Osteocyte (in vitro differentiated cells): ENCODE measurements at places on chromosomes 5 and 9. TPM values are rescaled to one million over a fixed set of nuclear protein-coding genes. Genes with fewer than 3 reads are reported as not detected.

SV2C gene
- total RNA-seq, result 0.05 TPM in 1 of 2 replicates, not detected in the other

IER5L gene
- 60.8 and 63.0 TPM in 2 replicates for total RNA-seq

FBXL7 gene
- total RNA-seq, result 28.0 and 28.4 TPM in 2 replicates

GABRG2 gene
- not detected in 2 replicates for total RNA-seq

UCK1 gene
- 30.7 and 32.2 TPM in 2 replicates for total RNA-seq

FLT4 gene
- total RNA-seq, result 0.51 TPM in 1 of 2 replicates, not detected in the other

CARD9 gene
- 0.89 and 0.94 TPM in 2 replicates for total RNA-seq

DNA sequence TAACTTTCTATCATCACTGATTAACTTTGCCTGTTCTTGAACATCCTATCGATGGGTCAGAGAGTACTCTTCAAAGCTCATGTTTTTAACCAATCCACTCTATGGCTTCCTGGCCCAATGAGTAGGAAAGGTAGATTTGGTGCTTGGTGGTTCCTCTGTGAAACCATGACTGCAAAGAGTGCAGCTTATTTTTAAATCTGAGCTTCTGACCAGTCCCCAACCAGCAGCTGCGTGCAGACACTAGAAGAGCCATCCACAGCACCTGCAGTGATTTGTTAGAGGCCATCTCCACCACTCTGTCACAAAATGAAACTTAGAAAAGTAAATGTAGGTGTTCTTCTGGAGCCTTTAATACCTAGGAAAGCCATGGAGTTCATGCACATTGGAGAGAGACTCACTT lies 107.3 kb upstream of the WWC1 start:
- no peak overlapping the region for H3K27ac ChIP-seq
- H3K36me3 ChIP-seq, result no peaks in the 10 kb centered on the region
- no peaks in the 10 kb centered on the region for H3K4me1 ChIP-seq

- peak overlapping the region; percentile 63 for H3K27ac ChIP-seq
- H3K36me3 ChIP-seq, result no peaks in the 10 kb centered on the region
- H3K4me3 ChIP-seq, result no peak overlapping the region
- no peak for DNase-seq
- peaks cover 18% of the 10 kb centered on the region for H3K4me1 ChIP-seq
- no peaks in the 10 kb centered on the region for H3K27me3 ChIP-seq
Observed at GRCh38 chr5:168472329-168472728, 13.9 kb upstream of the RARS1 start.

GRCh38 chr5:16983972-16984371 lies 47.9 kb upstream of the MYO10 start:
- no peak overlapping the region for H3K27ac ChIP-seq
- no peak overlapping the region for H3K4me3 ChIP-seq
- H3K27me3 ChIP-seq, result no peaks in the 10 kb centered on the region

GRCh38 chr5:17079562-17079961 lies 137.9 kb upstream of the BASP1 start:
- H3K4me3 ChIP-seq, result no peak overlapping the region
- H3K4me1 ChIP-seq, result peaks cover 32% of the 10 kb centered on the region
- H3K27me3 ChIP-seq, result no peaks in the 10 kb centered on the region
- H3K27ac ChIP-seq, result no peak overlapping the region
- no peak for DNase-seq

DNA sequence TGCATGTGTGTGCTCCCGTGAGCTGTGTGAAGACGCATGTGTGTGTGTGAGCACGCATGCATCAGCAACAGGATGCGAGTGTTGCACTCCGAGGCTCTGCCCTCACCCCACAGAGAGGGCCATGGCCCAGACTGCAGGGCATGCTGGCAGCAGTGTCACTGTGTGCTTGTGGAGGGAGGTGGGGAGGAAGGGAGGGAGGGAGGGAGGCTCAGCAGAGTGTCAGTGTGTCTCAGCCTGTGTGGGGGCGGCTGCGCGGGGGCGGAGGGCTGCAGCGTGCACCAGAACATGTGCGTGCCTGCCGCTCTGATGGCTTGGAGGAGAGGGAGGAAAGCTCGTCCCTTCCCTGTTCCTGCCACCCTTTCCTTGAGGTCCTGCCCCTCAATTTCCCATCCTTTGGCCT lies 5.3 kb downstream of the CAMK2A start:
- H3K27ac ChIP-seq, result no peak overlapping the region
- H3K27me3 ChIP-seq, result peaks cover 23% of the 10 kb centered on the region
- no peaks in the 10 kb centered on the region for H3K36me3 ChIP-seq
- H3K4me1 ChIP-seq, result no peaks in the 10 kb centered on the region
- no peak overlapping the region for H3K4me3 ChIP-seq

GRCh38 chr5:170028124-170028523 lies 47.8 kb upstream of the INSYN2B start:
- no peaks in the 10 kb centered on the region for H3K4me1 ChIP-seq
- no peak for DNase-seq
- no peaks in the 10 kb centered on the region for H3K36me3 ChIP-seq
- H3K27me3 ChIP-seq, result no peaks in the 10 kb centered on the region
- H3K4me3 ChIP-seq, result no peak overlapping the region

- H3K36me3 ChIP-seq, result peaks cover 17% of the 10 kb centered on the region
- H3K27ac ChIP-seq, result no peak overlapping the region
- no peak for DNase-seq
- no peak overlapping the region for H3K4me3 ChIP-seq
Observed at GRCh38 chr5:123365156-123365555, 58.0 kb downstream of the CEP120 start.

- H3K4me1 ChIP-seq, result peaks cover 9% of the 10 kb centered on the region
- DNase-seq, result no peak
- no peak overlapping the region for H3K27ac ChIP-seq
- H3K4me3 ChIP-seq, result peak overlapping the region; percentile 28
- peaks cover 74% of the 10 kb centered on the region for H3K27me3 ChIP-seq
- no peaks in the 10 kb centered on the region for H3K36me3 ChIP-seq
Observed at GRCh38 chr9:10614196-10614800, 1.5 kb upstream of the PTPRD start.

DNA sequence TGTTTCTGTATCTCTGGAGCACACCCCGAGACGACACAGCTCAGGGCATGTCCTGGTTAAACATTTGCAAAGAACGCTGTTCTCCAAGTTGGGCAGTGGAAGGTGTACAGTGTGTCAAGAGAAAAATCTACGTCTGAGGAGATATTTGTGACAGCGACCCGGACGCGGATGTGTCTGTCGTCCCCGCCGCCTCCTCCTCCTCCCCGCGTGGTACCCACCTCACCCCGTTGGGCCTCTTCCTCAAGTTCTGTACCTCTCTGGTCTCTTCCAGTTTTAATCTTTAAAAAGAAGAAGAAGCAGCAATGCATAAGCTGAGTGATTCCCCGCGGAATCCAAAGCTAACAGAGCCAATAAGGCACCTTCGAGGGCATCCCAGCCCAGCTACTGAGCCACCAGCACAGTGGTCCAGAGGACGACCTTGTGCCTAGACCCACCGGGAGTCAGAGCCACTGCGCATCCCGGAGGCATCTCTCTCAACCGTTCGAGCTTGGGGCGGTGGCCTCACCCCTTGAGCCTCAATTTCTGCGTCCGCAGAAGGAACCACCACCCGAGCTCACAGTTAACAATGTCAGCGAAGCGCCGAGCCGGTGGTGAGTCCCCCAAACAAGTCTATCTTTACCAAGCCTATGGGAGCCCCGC lies 467 bp downstream of the C9orf78 start:
- peaks cover 48% of the 10 kb centered on the region for H3K4me1 ChIP-seq
- no peaks in the 10 kb centered on the region for H3K27me3 ChIP-seq
- no peak for DNase-seq
- peak overlapping the region; percentile 97 for H3K27ac ChIP-seq
- H3K36me3 ChIP-seq, result peaks cover 18% of the 10 kb centered on the region

DNA sequence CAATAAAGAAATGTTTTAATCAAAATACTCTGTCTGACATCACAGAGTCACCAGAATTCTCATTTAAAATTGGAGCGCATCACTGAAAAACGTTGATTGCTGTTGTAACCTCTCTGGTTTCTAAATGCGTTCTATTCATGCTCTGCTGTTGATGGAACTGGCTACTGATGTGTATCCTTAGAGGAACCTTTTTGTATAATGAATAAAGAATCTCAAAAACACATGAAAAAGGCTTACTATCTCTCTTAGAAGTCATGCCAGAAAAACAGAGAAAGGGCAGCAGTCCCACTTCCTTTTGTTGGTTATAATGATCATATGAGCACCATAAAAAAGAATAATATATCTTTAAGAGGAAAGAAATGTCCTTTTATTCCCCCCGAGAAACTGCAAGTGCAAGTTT lies 615.5 kb downstream of the TLE1 start:
- no peaks in the 10 kb centered on the region for H3K4me1 ChIP-seq
- H3K36me3 ChIP-seq, result no peaks in the 10 kb centered on the region
- no peak overlapping the region for H3K27ac ChIP-seq
- DNase-seq, result no peak
- H3K4me3 ChIP-seq, result no peak overlapping the region

- peaks cover 10% of the 10 kb centered on the region for H3K27me3 ChIP-seq
- H3K36me3 ChIP-seq, result no peaks in the 10 kb centered on the region
- H3K4me3 ChIP-seq, result no peak overlapping the region
- no peak for DNase-seq
- H3K4me1 ChIP-seq, result no peaks in the 10 kb centered on the region
Observed at GRCh38 chr9:89524963-89525362, 27.1 kb upstream of the SEMA4D start.

DNA sequence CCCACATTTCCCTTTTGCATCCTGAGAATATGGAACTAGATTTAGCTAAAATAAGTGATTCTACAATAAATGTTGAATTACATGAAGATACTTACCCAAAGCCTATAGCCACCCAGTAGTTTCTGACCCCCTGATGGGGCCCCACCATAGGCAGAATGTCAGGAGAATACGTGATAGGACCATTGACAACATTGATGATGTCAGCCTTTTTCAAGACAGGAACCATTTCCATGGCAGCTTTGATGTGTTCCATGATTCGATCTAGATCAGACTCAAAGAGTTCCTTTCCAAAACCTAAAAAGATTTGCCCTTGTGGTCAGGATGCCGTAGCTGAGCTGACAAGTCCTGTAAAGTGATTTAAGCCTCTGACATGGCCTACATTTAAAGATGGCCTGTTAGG lies 27.3 kb downstream of the DMGDH start:
- no peak for DNase-seq
- no peaks in the 10 kb centered on the region for H3K4me1 ChIP-seq
- H3K27me3 ChIP-seq, result peaks cover 26% of the 10 kb centered on the region
- no peak overlapping the region for H3K27ac ChIP-seq
- no peak overlapping the region for H3K4me3 ChIP-seq

DNA sequence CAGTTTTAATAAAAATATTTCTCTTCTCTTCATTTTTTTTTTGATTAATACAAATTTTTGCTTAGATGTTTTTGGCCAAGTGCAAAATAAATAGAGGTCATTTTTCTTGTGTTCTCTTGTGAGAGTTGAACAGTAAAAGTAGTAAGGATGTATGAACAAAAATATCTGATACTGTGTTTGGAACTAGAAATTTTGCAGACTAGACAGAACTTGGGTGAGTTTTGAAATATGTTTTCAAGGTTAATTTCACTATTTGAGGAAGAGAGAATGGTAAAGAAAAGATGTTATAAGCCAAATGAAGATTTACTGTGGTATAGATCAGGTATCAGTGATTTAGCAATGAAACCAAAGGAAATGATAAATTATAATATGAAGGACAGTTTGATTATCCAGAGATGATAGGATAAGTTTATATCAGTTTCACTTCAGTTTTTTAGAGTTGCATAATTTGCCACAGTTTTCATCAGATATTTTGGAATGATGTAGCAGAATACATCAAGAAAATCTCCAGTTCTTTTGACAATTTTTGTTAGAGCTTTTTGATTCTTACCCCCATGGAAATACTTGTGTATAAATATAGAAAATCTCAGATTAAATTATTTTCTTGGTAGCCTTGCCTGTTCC lies 147.9 kb upstream of the VCAN start:
- no peaks in the 10 kb centered on the region for H3K4me1 ChIP-seq
- no peak for DNase-seq
- no peaks in the 10 kb centered on the region for H3K36me3 ChIP-seq
- no peak overlapping the region for H3K27ac ChIP-seq
- no peak overlapping the region for H3K4me3 ChIP-seq

GRCh38 chr5:149740341-149740740 lies 10.2 kb downstream of the PPARGC1B start:
- peaks cover 2% of the 10 kb centered on the region for H3K27me3 ChIP-seq
- no peak overlapping the region for H3K27ac ChIP-seq
- H3K4me3 ChIP-seq, result no peak overlapping the region
- H3K36me3 ChIP-seq, result no peaks in the 10 kb centered on the region

DNA sequence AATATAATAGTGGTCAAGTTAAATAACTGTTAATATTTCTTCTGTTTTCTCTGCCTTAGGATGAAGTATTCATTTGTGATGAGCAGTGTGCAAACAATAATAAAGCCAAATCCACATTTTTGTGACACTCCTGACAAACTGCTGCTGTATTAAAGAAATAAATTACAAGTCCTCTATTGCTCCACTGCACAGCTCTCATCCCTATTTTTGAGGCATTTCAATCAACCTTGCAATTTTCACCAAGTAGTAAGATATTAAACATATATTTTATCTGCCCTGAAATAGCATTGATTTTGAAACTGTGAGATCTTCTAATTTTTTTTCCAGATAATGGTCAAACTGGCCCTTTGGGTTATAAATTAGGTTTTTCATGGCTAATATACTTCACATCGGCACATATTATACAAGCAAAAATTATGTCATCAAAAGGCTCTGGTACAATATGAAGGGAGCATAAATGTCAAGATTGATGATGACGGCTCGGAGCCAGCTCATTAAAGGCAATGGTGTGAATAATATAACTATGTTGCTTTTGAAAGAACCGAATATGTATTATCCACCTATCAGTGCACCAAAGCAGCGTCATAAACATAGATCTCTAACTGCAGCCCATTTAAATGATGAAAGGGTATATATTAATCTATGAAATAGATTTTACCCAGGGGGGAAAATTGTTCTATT lies 764.9 kb downstream of the DNAH5 start:
- H3K27me3 ChIP-seq, result no peaks in the 10 kb centered on the region
- no peak overlapping the region for H3K27ac ChIP-seq
- no peak overlapping the region for H3K4me3 ChIP-seq
- no peak for DNase-seq

DNA sequence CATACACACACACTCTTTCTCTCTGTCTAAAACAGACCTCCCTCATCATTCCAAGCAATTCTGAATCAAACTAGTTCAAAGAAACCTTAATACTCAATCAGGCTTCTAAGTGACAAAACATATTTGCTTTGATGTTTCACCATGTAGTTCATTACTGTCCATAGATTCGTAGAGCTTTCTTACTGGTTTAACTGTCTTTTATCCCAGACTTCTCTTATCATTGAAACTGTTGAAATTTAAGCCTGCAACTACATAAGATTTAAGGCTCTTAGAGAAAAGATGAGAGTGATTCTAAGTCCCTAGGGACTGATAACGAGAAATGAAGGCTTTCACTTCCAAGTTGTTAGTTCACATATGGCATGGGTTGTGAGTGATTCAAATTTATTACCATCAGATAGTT lies 11.0 kb upstream of the PLAC8L1 start:
- H3K4me1 ChIP-seq, result no peaks in the 10 kb centered on the region
- no peak for DNase-seq
- peaks cover 55% of the 10 kb centered on the region for H3K36me3 ChIP-seq
- no peak overlapping the region for H3K4me3 ChIP-seq
- no peak overlapping the region for H3K27ac ChIP-seq
- no peaks in the 10 kb centered on the region for H3K27me3 ChIP-seq

DNA sequence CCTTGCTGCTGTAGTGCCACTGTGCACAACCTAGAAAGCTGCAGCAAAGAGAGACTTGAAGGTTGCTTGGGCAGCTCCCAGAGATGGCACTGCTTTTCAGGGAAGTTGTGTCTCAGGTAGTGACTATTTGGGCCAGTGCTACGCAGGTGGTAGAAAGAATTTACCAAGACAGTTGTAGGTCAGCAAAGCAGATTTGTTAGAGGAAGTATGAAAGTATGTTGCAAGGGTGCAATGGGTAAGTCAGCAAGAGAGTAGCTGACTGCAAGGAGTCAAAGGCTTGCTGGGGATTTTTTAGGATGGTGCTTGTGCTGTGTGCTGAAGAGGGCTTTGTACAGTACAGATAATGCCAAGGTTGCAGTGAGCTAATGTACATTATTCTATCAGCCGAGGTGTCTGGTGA lies 33.5 kb upstream of the SPARC start:
- DNase-seq, result no peak
- no peak overlapping the region for H3K4me3 ChIP-seq
- no peaks in the 10 kb centered on the region for H3K36me3 ChIP-seq
- peaks cover 18% of the 10 kb centered on the region for H3K4me1 ChIP-seq
- no peak overlapping the region for H3K27ac ChIP-seq
